Effector CD4-positive, alpha-beta T cell (primary cell): ENCODE measurements at places on chromosomes 6 and 20.

- DNase-seq, result no peak
These were observed 15.6 kb upstream of the BICRAL start for GRCh38 chr6:42766163-42766670.

DNA sequence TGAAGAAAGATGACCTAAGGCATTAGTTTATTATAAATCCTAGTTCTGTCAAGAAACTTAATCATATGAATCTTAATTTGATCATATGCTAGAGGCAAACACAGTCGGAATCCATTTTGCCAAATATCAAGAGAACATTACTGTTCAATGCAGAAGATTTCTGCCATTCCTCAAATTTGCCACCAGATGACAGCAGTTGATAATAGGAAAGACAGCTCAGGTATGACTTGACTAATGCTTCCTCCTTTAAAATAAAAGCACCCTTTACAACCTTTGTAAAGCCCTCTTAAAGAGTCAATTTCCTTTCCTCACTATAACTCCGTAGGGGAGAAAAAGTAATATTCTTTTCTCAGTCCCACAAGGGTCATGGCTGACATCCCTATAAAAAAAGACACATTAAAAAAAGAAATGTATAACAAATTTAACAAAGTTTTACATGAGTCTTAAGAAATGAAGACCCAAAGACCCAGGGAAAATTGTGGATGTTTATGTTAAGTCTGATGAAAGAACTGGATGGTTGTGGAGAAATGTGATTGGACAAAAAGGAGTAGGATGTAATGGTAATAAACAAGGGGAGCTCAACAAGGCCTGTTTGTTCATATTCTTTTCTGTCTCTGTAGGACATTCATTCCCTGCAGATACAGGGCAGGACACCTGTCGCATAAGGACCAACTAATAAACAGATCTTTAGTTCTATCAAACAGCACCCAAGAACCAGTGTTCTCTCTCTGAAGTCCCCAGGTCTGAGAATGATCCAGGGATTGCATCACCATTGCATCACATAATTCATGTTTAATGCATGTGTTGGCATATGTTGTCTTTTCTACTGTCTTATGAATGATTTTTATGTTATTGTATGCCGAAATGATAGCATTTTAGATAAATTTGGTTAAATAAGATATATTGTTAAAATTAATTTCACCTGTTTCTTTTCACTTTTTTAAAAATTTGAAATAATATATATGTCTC is 23.0 kb upstream of the IL17A start:
- DNase-seq, result no peak

DNA sequence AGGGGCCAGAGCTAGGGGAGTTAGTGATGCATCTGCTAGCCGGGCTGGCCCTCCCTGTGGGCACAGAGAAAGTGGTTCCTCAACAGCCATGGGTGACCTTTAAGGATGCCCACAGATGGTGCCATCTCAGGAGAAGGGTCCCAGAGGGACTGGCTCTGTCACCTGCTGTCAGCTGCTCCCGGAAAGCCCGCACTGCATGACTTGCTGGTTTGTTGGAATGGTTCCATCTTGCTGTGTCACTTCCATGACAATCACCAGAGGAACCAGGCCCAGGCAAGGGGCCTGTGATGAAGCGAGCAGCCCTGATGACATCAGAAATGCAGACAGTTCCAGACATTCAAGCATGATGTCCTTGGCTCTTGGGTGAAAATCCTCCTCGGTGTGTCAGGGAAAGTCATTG is 125.2 kb downstream of the PHACTR3 start:
- DNase-seq, result no peak

DNA sequence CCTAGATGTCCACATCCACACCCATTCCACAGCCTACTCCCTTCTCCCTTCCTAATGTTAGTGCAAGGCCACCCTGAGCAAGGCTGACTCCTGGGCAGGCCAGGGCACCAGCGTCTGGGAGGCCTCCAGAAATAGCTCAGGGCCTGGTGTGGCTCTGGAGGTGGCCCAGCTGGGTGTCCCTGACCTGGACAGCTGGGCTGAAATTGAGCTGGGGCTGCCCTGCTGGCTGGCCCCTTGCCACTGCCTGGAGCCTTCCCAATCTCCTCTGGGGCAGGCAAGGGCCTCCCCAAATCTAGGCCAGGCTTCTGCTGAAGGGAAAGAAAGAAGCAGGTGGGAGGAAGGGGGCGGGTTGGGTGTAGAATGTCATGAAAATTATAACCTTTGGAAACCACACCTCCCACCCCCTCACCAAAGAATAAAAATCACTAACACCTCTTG is 2.1 kb downstream of the FAM110A start:
- DNase-seq, result no peak

DNA sequence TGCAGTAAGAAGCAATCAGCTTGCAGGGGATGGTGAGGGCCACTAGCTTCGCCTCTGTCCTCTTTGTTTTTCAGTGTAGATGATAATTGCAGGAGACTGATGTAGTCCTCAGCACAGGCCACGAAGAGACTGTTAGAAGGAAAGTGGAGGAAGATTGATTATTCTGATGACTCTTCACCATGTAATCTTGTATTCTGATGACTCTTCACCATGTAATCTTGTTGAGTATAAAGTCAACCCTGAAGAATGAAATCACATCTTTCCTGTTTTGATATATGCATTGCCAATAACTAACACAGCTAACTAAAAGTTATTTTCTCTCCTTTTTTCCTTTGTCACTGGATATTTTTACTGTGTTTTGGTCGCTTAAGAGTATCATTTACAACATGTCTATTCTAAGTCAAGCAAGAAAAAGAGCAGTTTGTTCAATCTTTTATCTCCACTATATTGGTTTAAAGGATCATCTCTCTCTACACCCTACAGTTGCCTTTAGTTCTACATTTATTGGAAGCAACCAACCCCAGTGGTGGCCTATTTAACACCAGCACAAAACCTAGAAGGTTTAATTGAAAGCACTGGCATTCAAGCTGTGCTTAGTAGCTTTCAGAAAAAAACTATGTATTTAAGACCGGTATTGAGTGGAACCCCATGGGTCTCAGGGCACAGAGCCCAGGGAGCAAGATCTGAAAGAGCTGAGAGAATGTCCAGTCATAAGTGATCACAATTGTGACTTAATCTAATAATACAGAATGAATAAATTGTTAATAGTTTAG is 107.2 kb upstream of the BTBD3 start:
- DNase-seq, result no peak

GRCh38 chr6:24918641-24919055 is 17.1 kb downstream of the RIPOR2 start:
- DNase-seq, result no peak

GRCh38 chr6:123321020-123321419 is 315.7 kb downstream of the TRDN start:
- no peak for DNase-seq

DNA sequence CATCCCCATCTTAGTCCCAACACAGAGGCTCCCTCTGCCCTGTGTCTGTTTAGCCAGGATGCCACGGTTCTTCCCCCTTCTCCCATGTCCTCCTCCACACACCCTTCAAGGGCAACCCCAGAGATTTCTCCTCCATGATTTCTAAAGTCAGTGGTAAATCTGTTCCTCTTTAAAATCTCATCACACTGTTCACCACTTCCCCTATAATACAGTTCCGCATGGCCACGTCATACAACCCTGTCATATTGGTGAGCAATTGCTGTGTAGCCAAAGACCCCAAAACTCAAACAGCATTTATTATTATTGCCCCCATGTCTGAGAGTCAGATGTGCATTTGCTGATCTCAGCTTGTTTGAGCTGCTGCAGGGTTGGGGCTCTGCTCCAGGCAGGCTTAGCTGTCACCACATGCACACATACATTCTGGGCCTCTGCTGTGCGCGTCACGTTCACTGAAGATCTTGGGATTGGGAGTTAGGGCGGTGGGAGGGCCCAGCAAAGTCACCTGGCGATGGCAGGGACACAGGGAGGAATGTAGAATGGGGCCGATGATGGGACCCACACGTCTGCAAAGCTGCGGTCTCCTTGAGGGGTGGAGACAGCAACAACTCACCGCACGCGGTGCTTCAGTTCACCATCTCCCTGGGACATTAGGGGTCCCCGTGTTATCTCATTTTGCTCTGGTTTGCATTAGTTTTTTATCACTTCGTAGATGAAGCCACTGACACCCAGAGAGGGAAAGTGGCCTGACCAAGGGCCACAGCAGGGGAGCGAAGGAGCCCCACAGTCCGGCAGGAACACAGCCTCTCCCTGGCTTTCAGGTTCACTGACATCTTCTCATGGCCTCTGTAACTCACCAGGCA is 36.9 kb upstream of the CD93 start:
- no peak for DNase-seq

- no peak for DNase-seq
These were observed 13.6 kb upstream of the SASH1 start for GRCh38 chr6:148328876-148329555.

GRCh38 chr20:16902662-16903061 is 154.5 kb downstream of the OTOR start:
- DNase-seq, result no peak

GRCh38 chr20:38245753-38246152 is 14.8 kb downstream of the KIAA1755 start:
- DNase-seq, result no peak

DNA sequence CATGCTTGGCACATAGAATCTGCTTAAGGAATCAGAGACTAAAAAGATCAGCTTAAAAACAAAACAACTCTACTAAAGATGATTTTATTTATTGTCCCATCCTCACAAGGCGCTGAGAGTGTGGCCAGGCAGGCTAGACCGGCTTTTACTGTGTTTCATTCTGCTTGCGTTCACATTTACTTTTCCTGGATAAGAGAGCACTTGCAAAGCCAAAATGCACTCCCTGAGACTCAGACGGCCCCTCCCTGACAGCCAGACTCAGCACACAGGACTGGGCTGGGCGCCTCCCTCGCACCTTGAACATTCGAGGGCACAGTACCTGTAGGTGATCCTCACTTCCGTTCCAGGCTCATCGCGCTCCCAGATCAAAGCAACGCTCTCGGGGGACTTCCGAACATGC is 10.2 kb downstream of the ACSS1 start:
- DNase-seq, result no peak

DNA sequence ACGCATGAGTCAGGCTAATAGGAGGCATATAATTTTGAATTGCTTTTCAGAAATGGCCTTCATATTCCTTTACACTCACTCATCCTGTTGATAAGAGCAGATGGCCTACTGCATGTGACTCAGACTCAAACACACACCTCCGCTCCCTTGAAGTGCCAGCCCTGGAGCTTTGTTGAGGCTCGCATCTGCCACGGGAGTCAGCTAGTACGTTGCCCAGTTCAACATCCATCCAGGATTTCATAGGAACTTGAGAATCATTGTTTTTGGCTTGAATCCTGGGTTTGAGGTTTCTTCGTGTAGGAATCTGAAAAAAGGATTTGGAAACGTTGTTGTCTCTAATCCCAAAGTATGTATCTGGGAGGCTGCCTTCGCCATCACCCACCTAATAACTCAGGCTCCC is 87.4 kb upstream of the JAG1 start:
- DNase-seq, result no peak

GRCh38 chr20:57277398-57278105 is 11.1 kb upstream of the BMP7 start:
- DNase-seq, result no peak

- no peak for DNase-seq
These were observed 18.7 kb upstream of the TTPAL start for GRCh38 chr20:44457016-44457415.

DNA sequence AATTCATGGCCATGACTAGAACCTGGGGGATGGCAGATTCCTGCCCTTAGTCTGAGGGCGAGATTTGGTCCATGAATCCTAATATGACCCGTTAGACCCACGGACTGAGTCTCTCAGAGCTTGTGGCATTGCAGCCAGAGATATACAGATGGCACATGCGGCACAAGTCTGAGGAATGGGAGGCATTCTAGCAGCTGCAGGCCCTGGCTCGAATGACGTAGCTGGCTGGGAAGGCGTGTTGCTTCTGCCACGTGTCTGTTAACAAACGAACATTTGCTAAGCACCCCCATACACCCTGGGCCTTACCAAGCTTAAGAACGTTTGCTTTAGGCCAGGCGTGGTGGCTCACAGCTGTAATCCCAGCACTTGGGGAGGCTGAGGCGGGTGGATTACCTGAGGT is 68.0 kb downstream of the CD164 start:
- DNase-seq, result no peak

- no peak for DNase-seq
These were observed 202.1 kb downstream of the ANKRD60 start for GRCh38 chr20:58026361-58026760.

GRCh38 chr6:56050530-56051201 is 175.3 kb upstream of the BMP5 start:
- no peak for DNase-seq

- no peak for DNase-seq
These were observed 8.2 kb downstream of the NCOA7 start for GRCh38 chr6:125798734-125799508.

DNA sequence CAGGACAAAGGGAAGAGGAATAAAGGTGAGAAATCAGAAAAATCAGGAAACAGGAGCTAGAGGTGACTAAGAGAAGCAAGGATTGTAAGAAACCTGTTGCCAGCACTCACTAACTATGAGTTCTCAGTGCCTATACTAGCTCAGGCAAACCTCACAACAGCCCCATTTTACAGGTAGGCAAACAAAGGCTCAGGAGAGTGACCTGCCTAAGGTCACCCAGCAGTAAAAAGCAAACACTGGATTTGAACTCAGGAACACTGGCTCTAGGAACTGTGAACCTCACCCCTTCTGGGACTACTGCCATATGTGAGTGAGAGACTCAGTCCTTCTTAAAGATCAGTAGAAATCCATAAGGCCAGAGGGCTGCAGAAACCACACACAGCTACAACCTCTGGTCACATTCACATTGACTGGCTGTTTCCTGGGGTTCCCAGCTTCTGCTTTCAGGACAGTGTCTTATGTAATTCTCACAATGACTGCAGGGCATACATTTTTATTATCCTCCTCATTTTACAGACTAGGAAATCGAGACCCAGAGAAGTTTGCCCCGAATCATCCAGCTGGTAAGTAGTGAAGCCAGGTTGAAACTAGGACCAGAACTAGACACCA is 80.7 kb upstream of the MAFB start:
- DNase-seq, result no peak

- no peak for DNase-seq
These were observed 4.1 kb downstream of the AARS2 start for GRCh38 chr6:44309092-44309491.

DNA sequence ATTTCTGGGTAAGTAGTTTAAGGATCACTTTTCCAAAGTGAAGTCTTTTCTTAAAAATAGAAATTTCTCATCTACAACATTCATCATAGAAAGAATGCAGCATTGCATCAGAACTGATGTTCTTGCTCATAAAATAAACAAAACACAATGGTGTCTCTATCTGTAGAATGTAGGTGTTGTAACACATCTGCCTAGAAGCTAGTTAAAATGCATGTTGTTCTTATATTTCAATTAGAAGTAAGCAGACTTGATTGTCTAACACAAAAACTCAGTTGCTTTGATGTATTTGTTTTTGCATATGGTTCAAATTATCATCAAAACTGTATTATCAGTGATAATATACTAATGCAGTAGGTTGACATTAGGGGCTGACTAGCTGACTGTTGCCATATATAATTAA is 654.7 kb upstream of the FLRT3 start:
- DNase-seq, result no peak

- DNase-seq, result no peak
These were observed 184.4 kb downstream of the UNC5CL start for GRCh38 chr6:40854592-40854991.
